ENCODE measurements at places on chromosomes 11 and 22.
A peak's percentile ranks its signal among the peaks of the same experiment; 100 is the strongest.

DNA sequence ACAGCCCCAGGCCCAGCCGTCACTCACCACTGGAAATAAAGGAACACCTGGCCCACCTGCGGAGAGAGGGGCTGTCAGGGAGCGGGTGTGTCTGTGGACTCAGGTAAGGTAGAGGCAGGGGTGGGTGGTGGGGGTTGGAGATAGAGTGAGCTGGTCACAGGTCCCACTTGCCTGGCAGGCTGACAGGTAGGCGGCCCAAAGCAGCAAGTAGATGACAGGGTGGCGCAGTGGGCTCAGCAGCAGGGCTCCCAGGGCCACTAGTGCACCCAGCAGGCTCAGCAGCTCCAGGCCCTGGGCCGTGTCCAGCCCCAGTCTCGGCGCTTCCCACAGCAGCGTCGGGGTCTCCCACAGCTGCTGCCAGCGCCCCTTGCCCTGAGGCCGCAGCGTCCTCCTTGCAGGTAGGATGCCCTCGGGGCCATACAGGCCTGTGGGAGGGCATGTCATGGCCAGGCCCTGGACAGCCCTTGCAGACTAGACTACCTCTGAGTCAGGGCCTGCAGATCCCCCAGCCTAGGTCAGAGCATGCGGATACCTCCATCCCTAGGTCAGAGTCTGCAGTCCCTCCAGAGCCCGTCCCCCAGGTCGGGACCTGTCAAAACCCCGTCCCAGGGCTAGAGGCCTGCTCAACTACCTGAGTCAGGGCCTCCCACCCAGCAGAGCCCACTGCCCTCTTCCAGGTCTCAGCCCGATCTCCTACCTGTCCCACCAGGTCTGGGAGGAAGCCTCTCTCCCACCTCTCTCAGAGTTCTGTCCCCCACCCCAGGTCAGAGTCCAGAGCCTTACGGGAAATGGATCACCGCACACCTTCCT, 686 bp downstream of the LMF2 start:
- no peak for DNase-seq

DNA sequence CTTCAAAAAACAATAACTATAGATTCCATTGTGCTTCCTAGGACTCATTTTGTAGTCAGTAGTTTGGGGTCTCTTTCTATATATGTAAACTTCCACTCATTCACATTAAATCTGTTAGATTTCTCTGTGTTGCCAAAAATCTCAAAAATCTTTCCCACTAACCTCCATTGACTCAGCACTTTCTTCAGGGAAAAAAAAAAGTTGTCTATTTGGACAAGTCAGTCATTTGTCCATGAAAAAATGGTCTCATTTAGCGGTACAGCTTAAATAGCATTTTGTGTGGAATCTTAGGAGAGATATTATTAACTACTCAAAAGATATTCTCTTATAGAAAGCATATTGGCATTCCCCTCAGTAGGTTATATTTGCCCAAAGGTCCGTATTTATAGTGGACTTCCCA, 81.9 kb downstream of the PPP2R1B start:
- DNase-seq: no peak

DNA sequence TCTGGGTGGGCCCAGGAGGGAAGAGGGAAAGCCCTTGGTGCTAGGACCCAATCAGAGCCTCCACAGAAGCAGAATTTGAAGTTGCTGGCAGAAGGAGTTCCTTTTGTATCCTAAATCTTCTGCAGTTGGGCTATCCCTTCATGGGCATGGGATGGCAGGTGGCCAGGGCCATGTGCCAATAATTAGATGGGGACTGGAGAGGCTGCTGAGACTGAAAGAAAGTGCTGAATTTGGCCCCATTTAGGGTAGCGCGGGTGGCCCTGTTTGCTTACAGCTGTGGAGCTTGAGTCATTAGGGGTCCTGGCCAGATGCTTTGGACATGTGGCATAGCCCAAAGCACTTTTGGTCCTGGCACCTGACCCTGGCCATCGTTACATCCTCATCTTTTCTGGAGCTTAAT, 27.1 kb downstream of the PARVA start:
- DNase-seq: no peak

GRCh38 chr11:119166368-119167076, 2.0 kb upstream of the NLRX1 start:
- no peak for DNase-seq

- DNase-seq: no peak
Observed at GRCh38 chr22:49892226-49892899, 25.9 kb downstream of the ALG12 start.

GRCh38 chr11:93740730-93741093, 583 bp downstream of the TAF1D start:
- DNase-seq: peak; percentile 50

GRCh38 chr11:96204366-96204659, 138.7 kb downstream of the MAML2 start:
- no peak for DNase-seq

DNA sequence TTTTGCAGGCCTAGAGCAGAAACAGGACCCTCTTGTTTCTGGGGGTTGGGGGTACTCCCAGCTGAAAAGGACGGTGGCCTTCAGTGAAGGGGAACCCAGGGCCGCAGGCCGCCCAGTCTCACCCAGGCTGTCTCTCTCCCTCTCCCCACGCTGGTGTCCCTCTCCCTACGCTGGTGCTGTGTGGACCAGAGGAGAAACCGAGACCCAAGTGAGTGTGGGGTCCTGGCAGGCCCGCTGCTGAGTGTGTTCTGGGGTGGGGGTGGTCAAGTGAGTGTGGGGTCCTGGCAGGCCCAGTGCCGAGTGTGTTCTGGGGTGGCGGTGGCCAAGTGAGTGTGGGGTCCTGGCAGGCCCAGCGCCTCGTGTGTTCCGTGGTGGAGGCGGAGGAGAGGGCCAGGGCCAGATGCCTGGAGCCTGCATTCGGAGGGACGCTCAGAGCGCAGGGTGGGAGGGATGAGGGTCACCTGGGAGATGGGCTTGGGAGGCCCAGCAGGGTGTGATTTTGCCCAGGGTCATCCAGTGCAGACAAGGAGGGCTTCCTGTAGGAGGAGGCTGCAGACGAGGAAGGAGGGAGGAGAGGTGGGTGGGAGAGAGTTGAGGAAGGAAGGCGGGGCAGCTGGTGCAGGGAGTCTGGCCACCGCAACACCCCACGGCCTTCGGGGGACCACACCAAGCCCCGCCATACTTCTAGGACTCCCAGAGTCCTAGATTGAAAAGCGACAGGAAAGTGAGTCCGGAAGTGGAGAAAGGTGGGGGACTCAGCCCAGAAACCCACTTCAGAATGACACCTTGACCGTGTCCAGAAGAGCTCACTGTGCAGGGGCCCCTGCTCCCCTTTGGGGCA, 10.3 kb downstream of the TNNT3 start:
- DNase-seq: no peak

- no peak for DNase-seq
Observed at GRCh38 chr11:3200388-3201111, 18.1 kb downstream of the MRGPRG start.

DNA sequence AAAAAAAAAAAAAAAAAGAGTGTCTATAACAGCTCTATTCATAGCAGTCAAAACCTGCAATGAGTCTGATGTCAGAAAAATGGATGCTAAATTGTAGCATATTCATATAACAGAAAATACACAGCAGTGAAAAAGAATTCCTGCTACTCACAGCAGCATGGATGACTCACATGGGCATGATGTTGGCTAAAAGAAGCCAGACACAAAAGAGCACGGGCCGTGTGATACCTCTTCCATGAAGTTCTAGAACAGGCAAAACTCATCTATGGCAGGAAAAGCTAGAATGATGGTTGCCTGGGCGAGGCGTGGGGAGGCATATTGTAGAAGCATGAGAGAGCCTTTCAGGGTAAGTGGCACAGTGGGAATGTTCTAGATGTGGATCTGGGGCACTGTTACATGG, 18.9 kb downstream of the PLAAT3 start:
- no peak for DNase-seq

- no peak for DNase-seq
Observed at GRCh38 chr22:43848366-43849171, 13.7 kb downstream of the SULT4A1 start.

DNA sequence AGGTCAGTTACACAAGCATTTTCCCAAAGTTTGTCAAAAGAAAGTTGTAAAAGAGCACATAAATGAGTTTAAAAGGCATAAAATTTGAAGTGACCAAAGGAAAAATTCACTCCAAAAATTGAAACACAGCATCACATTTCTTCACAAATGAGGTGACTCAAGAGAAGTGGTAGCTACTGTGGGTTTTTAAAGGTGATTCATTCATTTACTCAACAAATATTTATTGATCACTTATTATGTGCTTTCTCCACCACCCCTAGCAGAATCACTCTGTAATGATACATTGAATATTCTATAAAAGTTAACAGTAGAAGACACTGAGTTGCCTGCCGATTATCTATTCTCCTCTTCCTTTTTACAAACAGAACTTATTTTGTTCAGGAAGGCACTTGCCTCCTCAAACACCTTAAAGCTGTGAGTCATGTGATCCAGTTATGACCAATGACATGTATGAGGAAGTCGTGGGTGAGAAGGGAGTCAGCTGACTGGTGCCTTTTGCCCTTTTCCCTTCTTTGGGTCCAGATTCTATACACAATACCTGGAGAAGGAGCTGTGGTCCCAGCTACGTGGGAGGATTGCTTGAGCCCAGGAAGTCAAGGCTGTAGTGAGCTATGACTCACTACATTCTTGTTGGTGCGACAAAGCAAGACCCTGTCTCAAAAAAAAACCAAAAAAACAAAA, 67.7 kb upstream of the CLNS1A start:
- no peak for DNase-seq

DNA sequence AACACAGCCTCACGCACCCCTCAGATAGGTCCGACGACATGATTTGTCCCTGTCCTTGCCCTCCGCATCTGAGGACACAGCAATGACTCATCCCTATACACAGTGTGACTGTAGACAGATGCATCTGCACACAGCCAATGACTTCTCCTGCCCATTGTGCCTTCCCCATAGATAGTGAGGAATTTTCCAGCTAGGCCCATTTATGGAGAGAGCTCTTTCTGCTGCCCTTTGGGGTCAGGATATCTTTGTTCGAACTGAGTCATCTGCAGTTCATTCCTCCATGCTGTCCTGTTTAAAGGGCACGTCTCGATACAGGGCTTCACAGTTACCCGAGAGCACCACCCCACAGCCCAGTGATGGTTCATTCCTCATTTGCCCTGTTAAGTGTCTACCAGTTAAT, 96.7 kb downstream of the LARGE1 start:
- no peak for DNase-seq

GRCh38 chr22:23236440-23237184, 56.3 kb downstream of the BCR start:
- no peak for DNase-seq

GRCh38 chr22:43897751-43898261, 6.0 kb upstream of the PNPLA5 start:
- DNase-seq: no peak

DNA sequence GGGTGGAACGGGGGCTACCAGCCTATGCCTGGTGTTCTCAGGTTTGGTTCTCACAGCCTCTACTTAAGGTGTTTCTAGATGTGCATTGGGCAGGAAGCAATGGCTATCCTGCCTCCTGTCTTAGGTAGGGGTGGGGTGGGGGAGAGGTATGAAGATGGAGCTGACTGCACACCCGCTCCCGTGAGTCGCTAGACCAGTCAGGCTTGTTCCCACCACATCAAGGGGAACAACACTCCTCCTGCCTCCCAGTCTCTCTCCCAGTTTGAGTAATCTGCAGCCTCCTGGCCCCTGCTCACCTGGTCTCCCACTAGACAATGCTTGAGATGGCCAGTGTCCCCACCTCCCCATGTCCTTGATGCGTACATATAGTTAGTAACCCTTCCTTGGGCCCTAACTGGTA, 79.3 kb upstream of the TENM4 start:
- DNase-seq: no peak

DNA sequence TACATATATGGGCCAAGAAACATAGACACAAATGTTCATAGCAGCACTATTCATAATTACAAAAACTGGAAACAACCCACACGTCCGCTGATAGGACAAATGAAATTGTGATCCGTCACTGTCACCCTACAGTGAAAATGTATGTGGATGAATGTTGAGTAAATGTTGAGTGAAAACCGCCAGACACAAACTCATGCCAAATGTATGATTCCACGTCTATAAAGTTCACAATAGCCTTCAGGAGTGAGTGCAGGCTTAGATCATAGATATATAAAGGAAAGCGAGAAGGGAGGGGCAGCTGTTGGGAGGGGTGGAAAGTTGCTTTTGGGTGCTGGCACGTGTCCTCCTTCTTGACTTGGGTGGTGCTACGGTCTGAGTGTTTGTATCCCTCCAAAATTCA, 33.6 kb downstream of the DBX1 start:
- DNase-seq: no peak

DNA sequence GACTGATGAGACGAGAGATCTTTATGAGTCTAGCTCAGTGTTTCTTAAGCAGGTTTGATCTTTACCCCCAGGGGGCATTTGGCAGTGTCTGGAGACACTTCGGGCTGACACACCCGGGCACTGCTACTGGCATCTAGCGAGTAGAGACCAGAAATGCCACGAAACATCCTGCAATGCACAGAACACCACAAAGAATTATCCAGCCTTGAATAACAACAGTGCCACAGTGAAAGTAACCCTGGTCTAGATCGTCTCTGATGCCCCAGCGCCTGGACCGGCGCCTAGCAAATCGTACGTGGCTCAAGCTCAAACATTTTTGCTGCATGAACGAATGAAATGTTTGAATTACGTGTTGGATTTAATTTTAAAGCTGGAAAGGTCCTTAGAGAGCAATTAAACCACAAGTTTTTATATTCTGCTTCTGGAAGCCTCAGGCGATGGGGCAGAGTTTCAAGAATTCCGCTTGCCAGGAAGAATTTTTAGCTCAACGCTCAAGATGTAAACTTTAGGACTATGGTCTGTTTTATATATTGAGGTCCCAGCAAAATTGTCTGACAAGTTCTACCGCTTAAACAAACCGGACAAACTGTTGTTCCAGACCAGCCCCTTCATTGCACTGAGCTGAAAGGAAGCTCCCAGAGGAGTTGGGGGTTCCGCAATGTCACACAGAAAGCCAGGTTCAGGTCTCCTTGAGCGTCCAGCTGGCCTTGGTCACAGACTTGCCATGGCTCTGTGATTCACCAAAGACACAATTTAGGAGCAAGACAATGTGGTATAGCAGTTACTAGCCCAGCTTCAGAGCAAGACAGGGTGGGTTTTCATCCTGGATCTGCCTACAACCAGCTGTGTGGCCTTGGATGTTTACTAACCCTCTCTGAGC, 44.2 kb upstream of the SMTN start:
- no peak for DNase-seq

GRCh38 chr11:93113824-93114223, 84.0 kb downstream of the SLC36A4 start:
- DNase-seq: no peak

DNA sequence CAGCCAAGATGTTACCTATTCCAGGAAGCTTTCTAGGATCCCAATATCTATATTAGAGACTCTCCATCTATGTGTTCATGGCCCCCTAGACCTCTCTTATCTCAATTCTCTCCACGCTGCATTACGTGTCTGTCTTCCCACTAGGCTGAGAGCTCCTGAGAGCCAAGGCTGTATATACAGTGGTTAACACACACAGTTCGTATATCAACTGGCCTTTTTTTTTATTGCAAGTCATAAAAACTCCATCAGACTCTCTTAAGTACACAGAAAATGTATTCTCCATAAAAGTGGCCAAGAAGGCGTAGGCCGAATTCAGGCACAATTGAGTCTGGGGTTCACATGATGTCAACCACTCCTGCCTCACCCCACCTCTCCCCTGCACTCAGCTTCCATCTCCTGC, 115.9 kb downstream of the TRIM29 start:
- no peak for DNase-seq

- no peak for DNase-seq
Observed at GRCh38 chr11:17876827-17877226, 136.0 kb downstream of the SERGEF start.

Measured in stimulated activated CD4-positive, alpha-beta T cell treated with anti-CD3 and anti-CD28 coated beads, Interleukin-1b, Interleukin-23, amount 100 ng/mL, for 4 hours (primary cell).